ENCODE measurements at places on chromosomes 3 and 15. TPM values are rescaled to one million over a fixed set of nuclear protein-coding genes. Genes with fewer than 3 reads are reported as not detected.

The PARP14 gene
- total RNA-seq, result 21.4 TPM

The GP5 gene
- total RNA-seq, result 0.18 TPM

The IL16 gene
- 0.38 TPM for total RNA-seq

The CHSY1 gene
- 33.2 TPM for total RNA-seq

The DAZL gene
- not detected for total RNA-seq

The HEMK1 gene
- 23.0 TPM for total RNA-seq

The IL20RB gene
- total RNA-seq, result 1.7 TPM

The LRRC15 gene
- total RNA-seq, result not detected

The P2RY14 gene
- not detected for total RNA-seq

DNA sequence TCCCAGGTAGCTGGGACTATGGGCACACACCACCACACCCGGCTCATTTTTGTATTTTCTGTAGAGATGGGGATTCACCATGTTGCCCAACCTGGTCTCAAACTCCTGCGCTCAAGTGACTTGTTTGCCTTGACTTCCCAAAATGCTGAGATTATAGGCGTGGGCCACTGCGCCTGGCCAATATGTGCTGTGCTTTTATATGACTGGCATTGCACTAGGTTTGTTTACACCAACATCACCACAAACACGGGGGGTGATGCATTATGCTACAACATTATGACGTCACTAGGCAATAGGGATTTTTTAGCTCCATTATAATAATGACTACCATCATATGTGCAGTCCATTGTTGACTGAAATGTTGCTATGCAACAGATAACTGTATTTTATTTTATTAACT lies 6.9 kb downstream of the APH1B start:
- no peak overlapping the region for H3K4me3 ChIP-seq
- no peak overlapping the region for H3K27ac ChIP-seq
- peaks cover 4% of the 10 kb centered on the region for H3K36me3 ChIP-seq
- H3K4me1 ChIP-seq, result no peaks in the 10 kb centered on the region
- no peaks in the 10 kb centered on the region for H3K27me3 ChIP-seq

GRCh38 chr15:25403771-25404170 lies 35.1 kb downstream of the UBE3A start:
- peaks cover 8% of the 10 kb centered on the region for H3K4me1 ChIP-seq
- peaks cover 33% of the 10 kb centered on the region for H3K36me3 ChIP-seq

- H3K4me3 ChIP-seq, result no peak overlapping the region
- no peaks in the 10 kb centered on the region for H3K4me1 ChIP-seq
- no peaks in the 10 kb centered on the region for H3K27me3 ChIP-seq
- no peak for DNase-seq
- H3K27ac ChIP-seq, result no peak overlapping the region
- H3K36me3 ChIP-seq, result no peaks in the 10 kb centered on the region
These were observed 10.6 kb downstream of the DNASE1L3 start for GRCh38 chr3:58200121-58200709.

DNA sequence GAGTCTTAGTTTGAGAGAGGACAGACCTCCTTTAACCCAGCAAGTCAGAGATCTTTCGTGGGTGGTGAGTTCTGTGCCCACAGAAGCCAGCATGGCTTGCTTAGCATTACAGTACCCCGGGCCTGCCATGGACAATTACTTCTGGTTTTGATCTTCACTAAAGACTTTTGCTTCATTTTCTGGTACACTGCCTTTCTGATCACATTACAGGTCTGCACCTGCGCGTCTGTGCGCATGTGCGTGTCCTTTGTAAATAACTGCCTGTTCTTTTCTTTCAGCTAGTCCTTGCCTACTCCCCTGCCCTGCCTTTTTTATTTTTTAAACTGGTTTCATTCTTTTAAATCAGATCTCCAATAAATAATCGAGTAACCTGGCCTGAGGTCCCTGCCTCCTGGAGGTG lies 57.1 kb upstream of the CMTM8 start:
- H3K4me1 ChIP-seq, result peaks cover 20% of the 10 kb centered on the region
- DNase-seq, result no peak
- no peaks in the 10 kb centered on the region for H3K27me3 ChIP-seq
- H3K4me3 ChIP-seq, result no peak overlapping the region
- no peaks in the 10 kb centered on the region for H3K36me3 ChIP-seq
- no peak overlapping the region for H3K27ac ChIP-seq

GRCh38 chr3:24258727-24259600 lies 235.7 kb downstream of the THRB start:
- H3K36me3 ChIP-seq, result no peaks in the 10 kb centered on the region
- no peak overlapping the region for H3K4me3 ChIP-seq
- H3K27ac ChIP-seq, result no peak overlapping the region
- no peaks in the 10 kb centered on the region for H3K27me3 ChIP-seq
- H3K4me1 ChIP-seq, result no peaks in the 10 kb centered on the region

DNA sequence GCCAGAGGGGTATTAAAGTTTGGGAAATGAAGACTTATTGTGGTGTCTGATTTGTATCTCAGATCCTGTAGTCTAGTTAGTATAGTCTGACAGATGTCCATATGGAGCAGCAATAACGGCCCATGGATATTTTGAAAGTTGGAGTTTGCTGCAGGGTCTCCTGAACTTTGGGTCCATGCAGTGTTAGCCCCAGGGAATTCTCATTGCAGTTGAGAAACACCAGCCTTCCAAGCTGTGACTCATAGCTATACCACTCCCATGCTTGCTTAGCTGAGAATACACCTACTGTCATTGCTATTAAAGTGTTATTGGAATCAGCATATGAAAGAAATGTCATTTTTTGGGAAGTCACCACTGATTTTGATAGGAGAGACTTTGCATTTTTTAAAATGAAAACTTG lies 29.2 kb downstream of the TMOD2 start:
- H3K36me3 ChIP-seq, result peaks cover 7% of the 10 kb centered on the region
- DNase-seq, result no peak
- no peaks in the 10 kb centered on the region for H3K27me3 ChIP-seq
- no peak overlapping the region for H3K27ac ChIP-seq
- H3K4me3 ChIP-seq, result no peak overlapping the region

GRCh38 chr3:20055020-20055775 lies 15.0 kb downstream of the KAT2B start:
- H3K27ac ChIP-seq, result no peak overlapping the region
- H3K27me3 ChIP-seq, result no peaks in the 10 kb centered on the region
- H3K4me1 ChIP-seq, result no peaks in the 10 kb centered on the region
- H3K36me3 ChIP-seq, result no peaks in the 10 kb centered on the region
- no peak overlapping the region for H3K4me3 ChIP-seq
- no peak for DNase-seq

DNA sequence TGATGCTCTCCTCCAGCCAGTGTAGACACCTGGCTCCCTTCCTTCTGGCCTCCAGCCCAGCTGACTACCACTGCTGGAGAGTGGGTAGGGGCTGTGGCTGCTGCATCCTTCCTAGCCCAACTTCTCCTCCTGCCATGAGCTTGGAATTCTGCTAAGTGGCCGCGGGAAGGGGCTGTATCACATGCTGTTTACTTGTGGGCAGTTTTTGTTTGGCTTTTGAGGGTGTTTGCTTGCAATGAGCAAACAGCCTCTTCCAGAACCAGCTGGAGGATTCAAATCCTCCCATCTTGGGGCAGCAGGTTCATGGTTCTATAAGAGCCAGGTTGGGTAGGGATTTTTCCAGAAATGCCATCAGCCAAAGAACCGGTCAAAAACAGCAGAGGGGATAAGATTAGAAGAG lies 9.0 kb downstream of the GASK1A start:
- peaks cover 25% of the 10 kb centered on the region for H3K4me1 ChIP-seq
- no peak overlapping the region for H3K4me3 ChIP-seq
- DNase-seq, result no peak

DNA sequence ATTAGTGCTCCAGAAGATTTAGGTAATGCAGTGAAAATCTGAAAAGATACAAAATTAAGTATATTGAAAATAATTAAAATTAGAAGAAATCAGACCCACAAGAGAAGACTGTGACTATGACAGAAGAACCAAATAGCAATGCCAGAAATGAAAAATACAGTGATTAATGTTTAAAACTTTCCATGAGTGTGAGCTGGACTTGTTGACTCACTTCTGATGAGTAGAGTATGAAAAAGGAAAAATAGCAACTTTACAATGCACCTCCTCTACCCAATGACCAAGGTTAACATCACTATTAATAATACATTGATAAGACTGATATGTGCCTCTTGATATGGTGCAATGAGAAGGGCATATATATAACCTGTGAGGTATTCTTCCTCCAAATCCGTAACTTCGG lies 39.3 kb upstream of the SLC22A13 start:
- H3K27me3 ChIP-seq, result no peaks in the 10 kb centered on the region
- DNase-seq, result no peak
- H3K4me1 ChIP-seq, result no peaks in the 10 kb centered on the region
- H3K27ac ChIP-seq, result no peak overlapping the region
- no peak overlapping the region for H3K4me3 ChIP-seq

- no peak for DNase-seq
- H3K36me3 ChIP-seq, result no peaks in the 10 kb centered on the region
- peaks cover 54% of the 10 kb centered on the region for H3K27me3 ChIP-seq
- H3K4me3 ChIP-seq, result peak overlapping the region; percentile 74
- peaks cover 11% of the 10 kb centered on the region for H3K4me1 ChIP-seq
- H3K27ac ChIP-seq, result peak overlapping the region; percentile 87
These were observed 753 bp upstream of the MYO5A start for GRCh38 chr15:52529341-52529924.

GRCh38 chr3:45127130-45127822 lies 18.9 kb downstream of the CDCP1 start:
- no peak for DNase-seq
- peaks cover 15% of the 10 kb centered on the region for H3K4me1 ChIP-seq
- no peaks in the 10 kb centered on the region for H3K27me3 ChIP-seq
- no peaks in the 10 kb centered on the region for H3K36me3 ChIP-seq
- H3K27ac ChIP-seq, result no peak overlapping the region
- no peak overlapping the region for H3K4me3 ChIP-seq

DNA sequence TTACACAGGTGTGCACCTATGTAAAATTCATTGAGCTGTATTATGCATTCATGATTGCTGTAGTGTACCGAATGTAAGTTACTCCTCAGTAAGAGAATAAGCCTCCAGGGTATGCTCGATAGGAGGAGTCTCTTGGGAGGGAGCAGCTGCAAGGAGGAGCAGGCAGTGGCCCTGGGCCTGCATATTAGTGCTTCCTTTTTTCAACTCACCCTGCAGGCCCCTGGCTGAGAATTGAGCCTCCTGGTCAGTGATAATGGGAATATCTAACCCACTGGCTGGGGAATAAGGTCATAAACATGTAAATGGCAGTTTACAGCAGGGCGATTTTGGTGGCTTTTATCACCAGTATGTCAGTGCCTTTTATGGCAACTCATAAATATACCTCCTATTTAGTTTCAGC lies 21.7 kb upstream of the SFMBT1 start:
- H3K36me3 ChIP-seq, result no peaks in the 10 kb centered on the region
- peaks cover 3% of the 10 kb centered on the region for H3K4me1 ChIP-seq
- DNase-seq, result no peak

GRCh38 chr3:47047673-47048072 lies 68.2 kb downstream of the NBEAL2 start:
- no peaks in the 10 kb centered on the region for H3K27me3 ChIP-seq
- DNase-seq, result no peak
- no peak overlapping the region for H3K4me3 ChIP-seq
- H3K4me1 ChIP-seq, result peaks cover 4% of the 10 kb centered on the region
- H3K36me3 ChIP-seq, result peaks cover 10% of the 10 kb centered on the region
- H3K27ac ChIP-seq, result peak overlapping the region; percentile 22

DNA sequence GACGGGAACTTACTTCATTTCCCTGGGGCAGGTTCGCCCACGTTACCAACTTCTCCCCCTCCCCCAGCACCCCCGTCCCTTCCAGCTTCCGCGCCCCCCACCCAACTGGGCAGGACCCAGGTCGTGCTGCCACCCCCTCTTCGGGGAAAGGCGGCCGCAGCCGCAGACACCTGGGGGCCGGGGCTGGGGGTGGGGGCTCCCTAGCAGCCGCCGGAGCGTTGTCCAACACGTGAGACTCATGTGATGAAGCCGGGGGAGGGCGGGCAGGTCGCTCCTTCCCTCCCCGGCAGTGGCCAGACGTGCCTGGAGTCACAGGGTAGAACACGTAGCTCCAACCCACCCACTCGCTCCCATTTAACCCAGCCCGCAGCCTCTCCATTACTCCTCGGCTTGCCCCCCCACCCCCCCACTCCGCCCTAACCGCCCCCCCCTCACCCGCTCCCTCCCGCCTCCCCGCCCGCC lies 240 bp upstream of the BHLHE40 start:
- H3K4me1 ChIP-seq, result peaks cover 22% of the 10 kb centered on the region
- no peaks in the 10 kb centered on the region for H3K36me3 ChIP-seq
- peak overlapping the region; percentile 72 for H3K4me3 ChIP-seq

DNA sequence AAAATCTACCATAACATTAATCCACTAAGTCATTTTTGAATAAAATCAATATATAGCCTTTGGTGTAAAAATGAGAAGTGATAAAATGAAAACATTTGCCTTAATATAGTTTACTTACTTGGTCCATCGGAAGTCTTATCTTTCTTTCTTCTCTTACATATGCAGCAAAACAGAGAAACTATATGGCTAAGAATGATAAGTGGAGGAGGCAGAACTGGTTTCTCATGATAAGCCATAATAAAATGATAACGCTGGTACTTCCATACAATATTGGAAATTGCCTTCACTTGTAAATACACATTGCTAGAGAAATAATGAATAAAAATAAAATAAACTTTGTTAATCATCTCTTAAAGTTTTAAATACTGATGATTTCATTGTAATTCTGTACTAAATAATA lies 47.8 kb upstream of the USP50 start:
- peaks cover 11% of the 10 kb centered on the region for H3K36me3 ChIP-seq
- H3K27ac ChIP-seq, result no peak overlapping the region

DNA sequence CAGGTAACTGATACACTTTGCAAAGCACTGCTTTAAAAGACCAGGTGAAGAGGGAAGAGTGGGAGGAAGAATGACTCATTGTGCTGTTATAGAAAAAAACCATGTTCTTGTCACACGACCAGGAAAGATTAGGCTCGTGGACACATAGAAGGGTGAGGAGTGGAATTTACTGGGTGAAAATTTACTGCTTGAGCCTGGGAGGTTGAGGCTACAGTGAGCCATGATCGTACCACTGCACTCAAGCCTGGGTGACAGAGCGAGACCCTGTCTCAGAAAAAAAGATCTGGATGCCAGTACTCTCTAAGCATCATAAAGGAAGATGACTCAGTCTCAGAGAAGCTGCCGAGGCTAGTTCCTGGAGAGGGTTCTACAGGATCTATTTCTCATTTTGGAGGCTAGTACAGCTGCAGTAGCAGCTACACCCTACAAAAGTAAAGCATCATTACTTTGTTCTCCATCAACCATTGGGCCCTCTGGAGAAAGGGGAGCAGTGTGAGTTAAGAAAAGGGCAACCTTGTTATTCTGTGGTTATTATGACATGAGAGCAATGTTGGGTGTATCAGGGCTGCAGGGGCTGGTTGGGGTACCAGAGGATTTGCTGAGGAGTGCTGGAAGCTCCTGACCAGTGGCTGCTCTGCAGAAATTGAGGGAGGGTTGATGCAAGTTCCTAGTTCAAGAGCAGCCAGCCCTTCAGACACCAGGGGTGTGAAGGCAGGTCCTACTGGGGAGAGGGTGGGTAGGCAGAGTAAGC lies 75.4 kb downstream of the CMTM8 start:
- no peaks in the 10 kb centered on the region for H3K27me3 ChIP-seq
- DNase-seq, result no peak
- H3K36me3 ChIP-seq, result peaks cover 7% of the 10 kb centered on the region
- peak overlapping the region; percentile 71 for H3K27ac ChIP-seq
- H3K4me1 ChIP-seq, result peaks cover 47% of the 10 kb centered on the region

Measured in progenitor cell of endocrine pancreas (in vitro differentiated cells).